ENCODE measurements at places on chromosomes 16 and 17.

GRCh38 chr17:56452461-56452860 is 141.0 kb upstream of the NOG start:
- no peak for DNase-seq

GRCh38 chr16:9465161-9465560 is 373.7 kb downstream of the HAPSTR1 start:
- no peak for DNase-seq

- DNase-seq: no peak
Measured at GRCh38 chr16:13863075-13863765, 56.7 kb upstream of the ERCC4 start.

- no peak for DNase-seq
Measured at GRCh38 chr16:11219178-11219577, 36.8 kb downstream of the SOCS1 start.

DNA sequence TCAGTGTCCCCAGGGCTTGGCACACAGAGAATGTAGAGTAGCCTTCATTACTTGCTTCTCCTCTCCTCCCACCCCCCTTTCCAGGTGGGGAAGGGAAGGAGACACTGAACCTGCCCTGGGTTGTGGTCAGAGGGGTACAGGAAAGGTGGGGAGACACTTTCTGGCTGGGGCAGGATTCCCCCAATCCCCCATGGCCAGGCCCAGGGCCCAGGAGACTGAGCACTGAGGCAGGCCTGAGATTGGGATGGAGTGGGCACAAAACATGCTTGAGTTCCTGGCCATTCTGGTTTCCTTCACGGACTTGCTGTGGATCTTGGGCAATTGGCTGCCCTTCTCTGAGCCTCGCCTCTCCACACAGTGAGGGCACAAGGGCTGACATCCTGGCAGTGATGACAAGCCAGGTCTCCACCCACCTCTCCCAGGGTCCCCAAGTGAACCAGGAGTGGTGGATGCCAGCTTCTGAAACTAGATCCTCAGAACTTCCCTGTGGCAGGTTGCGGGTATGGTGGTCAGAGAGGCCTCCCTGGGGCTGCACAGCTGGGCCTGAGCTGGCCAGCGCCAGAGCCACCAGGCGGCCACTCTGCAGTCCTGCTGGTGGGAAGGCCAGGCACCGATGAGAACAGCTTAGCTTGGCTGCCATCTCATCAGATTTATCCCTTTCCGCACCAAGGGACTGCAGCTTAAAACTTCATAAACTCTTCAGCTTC is 9.3 kb downstream of the ZNF629 start:
- no peak for DNase-seq

- no peak for DNase-seq
Measured at GRCh38 chr16:50316848-50317630, 50.7 kb downstream of the ADCY7 start.

Measured in CD4-positive, alpha-beta T cell treated with Interleukin-1 beta for 1 hour (primary cell).